ENCODE measurements at places on chromosomes 4 and X.

GRCh38 chr4:56768763-56769162 lies 52.7 kb downstream of the SPINK2 start:
- DNase-seq = no peak

GRCh38 chr4:123524958-123525628 lies 128.5 kb downstream of the SPRY1 start:
- DNase-seq = no peak

DNA sequence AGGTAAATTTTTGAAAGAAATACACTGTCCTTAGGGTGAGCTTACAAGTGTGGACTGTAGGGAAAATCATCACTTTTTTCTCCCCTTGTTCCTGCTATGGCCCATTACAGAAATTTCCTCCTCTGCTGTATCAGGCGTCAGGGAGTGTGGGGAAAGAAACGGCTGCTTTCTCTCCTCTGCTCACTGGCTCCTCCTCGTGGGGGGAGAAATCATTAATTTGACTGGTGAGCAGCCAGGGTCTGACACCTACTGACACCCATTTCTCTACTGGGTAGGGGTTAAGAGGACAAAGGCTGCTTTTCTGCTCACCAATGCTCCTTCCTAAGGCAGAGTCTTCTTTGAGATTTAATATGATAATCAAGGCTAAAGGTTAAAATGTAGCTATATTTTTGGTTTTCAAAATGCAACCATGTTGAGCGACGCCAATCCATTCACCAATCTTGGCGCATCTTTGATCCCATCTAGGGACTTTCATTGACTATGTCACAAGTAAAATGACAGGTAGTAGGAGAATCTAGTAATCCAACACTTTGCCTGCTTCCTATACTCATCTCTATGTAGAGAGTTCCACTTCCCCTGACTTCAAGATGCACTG lies 25.1 kb downstream of the SETD7 start:
- no peak for DNase-seq

GRCh38 chr4:41881981-41882624 lies 53.1 kb upstream of the TMEM33 start:
- no peak for DNase-seq

GRCh38 chr4:8303485-8304281 lies 34.1 kb downstream of the HTRA3 start:
- DNase-seq = no peak

DNA sequence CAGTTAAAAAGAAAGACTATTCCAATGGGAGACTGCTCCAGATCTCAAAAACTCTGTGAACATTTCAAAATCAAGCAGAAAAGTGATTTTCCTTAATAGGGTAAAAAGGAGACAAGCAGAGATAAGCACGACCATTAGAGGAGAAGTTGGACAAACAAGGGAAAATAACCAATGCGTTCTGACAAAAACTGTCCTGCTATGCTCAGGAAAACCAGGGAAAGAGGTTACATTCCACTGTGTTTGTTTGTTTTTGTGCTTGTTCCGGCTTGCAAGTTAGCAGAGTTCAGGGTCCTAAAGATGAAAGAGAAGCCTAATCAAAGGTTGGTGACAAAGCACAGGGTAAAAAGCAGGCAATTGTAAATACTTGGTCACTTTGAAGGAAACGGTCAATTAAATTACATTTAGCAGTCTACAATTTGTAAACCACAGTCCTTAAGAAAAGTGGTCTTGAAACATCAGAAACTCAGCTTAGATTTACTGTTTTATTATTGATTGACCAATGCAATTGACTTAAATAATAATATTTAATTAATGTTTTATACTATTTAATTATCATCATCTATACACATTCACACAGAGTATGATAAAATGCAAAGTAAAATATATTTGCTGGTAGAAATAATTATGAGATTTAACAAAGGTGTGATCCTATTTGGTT lies 186.2 kb upstream of the CPXCR1 start:
- no peak for DNase-seq

DNA sequence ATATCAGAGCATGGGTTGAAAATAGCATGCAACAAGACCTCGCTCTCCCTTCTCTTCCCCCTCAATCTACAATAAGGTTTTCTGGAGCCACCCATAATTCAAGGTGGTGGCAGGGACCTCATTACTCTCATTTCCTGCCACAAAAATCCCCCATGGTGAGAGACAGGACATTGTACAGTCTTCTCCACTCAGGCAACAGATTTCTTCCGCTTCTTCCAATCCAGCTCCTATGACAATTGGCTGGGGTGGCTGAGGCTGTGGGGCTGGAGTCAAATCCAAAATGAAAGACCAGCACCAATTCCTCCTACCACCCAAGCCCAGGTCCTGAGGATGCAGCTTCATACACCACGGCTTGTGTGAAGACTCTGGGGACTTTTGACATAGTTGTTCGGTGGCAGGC lies 40.3 kb upstream of the NKRF start:
- no peak for DNase-seq
